Amniotic stem cell (primary cell): ENCODE measurements at places on chromosomes 2 and 18.

- no peak for DNase-seq
These were observed 179.6 kb downstream of the TPGS2 start for GRCh38 chr18:36649205-36649604.

GRCh38 chr2:42314892-42315468 lies 46.0 kb downstream of the COX7A2L start:
- DNase-seq, result peak; percentile 74

DNA sequence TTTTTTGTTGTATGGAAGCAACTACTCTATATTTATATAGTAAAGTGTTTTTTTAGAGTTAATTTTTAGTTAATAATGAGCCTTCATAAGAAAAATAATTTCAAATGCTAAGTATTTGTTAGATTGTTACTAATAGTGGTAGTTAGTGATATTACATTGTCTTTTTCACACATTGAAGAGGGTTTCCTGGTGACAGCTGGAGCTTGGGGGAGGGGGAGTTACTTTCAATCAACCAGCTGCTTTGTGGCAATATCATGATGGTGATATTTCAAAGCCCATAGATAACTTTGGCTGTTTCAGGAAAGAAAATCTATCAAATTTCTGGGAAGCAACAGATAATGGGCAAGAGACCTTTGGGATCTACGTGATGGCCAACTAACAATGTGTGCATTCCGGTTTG lies 4.1 kb downstream of the RHBDD1 start:
- DNase-seq, result no peak

- DNase-seq, result no peak
These were observed 94.0 kb downstream of the C1QL2 start for GRCh38 chr2:119064567-119064966.

GRCh38 chr18:55248495-55248894 lies 289.2 kb upstream of the CCDC68 start:
- no peak for DNase-seq

- peak; percentile 23 for DNase-seq
These were observed 202.1 kb downstream of the RNF144A start for GRCh38 chr2:7119132-7119835.

- DNase-seq, result no peak
These were observed 41.2 kb downstream of the M1AP start for GRCh38 chr2:74606927-74607326.

DNA sequence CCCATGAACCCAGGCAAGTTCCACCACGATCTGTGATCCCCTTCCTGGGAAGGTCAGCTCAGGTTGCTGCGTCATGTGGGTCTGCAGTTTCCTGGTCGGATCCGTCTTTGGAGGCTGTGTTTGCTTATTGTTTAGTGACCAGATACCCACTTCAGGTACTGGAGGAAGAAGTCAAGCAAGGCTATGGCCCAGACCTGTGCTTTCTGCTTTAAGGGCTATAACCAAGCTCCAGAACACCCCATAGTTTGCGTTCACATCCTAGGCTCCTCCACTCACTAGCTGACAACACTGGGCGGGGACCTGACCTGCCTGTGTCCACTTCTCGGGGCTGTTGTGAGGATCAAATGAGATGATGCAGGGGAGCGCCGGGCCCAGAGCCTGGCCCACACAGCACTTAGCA lies 44.0 kb downstream of the MAL start:
- no peak for DNase-seq

GRCh38 chr2:237165405-237166276 lies 80.0 kb downstream of the COPS8 start:
- no peak for DNase-seq

DNA sequence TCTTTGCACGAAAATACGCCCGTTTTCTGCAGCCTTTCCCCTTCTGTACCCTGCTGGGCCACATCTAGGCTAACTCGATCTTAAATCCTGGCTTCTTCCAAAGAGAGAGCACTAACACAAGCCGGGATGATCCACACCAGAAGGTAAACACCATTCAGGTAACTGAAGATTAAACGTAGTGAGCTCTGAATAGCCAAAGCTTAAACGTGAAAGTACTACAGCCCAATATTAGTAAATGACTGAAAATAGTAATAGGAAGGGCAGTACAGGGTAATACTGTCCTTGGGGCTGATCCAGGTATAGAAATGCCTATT lies 422 bp upstream of the MRPL53 start:
- DNase-seq, result no peak

GRCh38 chr2:147679955-147680531 lies 164.8 kb upstream of the ACVR2A start:
- no peak for DNase-seq

DNA sequence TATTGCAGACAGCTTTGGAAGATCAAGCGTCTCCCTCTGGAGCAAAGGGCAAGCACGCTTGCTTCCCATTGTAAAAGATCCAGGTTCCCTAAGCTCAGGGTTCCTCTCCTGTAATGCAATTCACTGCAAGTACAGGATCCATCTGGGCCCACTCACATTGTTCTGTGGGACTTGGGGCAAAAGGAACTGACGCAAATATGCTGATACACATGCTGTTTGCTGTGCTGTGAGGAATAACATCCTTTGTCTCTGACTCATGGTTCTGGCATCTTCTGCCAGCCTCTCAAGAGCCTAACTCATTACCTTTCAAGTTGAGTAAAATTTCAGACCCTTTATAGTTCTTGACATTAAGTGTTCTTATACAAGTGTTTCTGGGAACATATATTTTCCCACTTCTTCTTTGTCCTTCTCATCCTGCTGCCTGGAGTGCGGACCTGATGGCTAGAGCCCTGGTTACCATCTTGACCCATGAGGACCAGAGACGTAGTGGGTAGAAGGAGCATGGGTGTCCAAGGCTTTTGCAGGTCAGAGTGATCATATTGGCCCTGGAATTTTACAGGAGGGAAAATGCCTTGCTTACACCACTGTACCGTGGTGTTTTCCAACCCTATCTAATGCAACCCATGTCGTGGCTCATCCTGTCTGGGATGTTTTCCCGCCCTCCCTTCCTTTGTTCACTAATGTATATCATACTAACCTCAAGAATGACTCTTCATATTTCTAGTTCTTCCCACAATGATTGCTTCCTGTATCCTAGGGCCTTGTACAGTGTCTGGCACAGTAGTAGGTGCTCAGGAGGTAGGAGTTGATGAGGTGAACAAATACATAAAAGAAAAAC lies 145.7 kb upstream of the GLI2 start:
- DNase-seq, result peak; percentile 49

GRCh38 chr2:167787562-167787961 lies 459.8 kb downstream of the STK39 start:
- DNase-seq, result no peak

DNA sequence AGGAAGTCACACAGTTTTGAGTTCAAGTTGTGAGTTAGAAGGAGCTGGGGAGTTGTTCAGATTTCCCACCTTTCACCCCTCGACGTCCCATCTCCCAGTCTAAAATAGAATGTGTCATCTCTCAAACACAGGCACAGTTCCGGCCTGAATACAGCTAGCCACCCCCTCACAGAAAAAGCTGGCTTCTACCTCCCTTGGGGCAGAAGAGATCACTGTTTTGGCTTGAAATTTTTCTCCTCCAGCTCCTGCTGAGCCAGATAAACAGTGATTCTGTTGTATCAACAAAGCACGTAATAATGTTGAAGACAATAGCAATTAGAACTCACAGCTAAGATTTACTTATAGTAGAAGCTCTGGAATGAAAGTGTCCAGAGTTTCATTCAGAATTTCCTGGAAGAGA lies 74.7 kb downstream of the KIAA2012 start:
- DNase-seq, result no peak

- DNase-seq, result no peak
These were observed 217.7 kb downstream of the ZBTB7C start for GRCh38 chr18:48191494-48191893.

- no peak for DNase-seq
These were observed 274.1 kb upstream of the CYRIA start for GRCh38 chr2:16939771-16940170.

DNA sequence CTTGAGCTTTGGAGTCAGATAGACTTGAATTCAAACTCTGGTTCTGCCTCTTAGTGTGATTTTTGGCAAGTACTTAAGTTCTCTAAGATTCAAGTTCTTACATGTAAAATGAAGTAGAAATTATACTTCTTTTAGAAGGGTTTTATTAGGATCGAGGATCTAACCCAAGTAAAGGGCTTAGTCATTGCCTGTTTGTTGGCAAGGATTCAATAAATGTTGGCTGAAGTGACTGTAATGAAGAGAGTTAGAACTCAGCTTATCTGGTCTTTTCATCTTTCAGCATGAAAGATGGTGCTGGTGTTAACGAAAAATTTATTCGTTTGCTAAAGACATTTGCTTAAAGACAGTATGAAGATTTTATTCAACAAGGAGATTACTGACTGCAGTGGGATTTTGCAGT lies 315.9 kb upstream of the THUMPD2 start:
- no peak for DNase-seq

DNA sequence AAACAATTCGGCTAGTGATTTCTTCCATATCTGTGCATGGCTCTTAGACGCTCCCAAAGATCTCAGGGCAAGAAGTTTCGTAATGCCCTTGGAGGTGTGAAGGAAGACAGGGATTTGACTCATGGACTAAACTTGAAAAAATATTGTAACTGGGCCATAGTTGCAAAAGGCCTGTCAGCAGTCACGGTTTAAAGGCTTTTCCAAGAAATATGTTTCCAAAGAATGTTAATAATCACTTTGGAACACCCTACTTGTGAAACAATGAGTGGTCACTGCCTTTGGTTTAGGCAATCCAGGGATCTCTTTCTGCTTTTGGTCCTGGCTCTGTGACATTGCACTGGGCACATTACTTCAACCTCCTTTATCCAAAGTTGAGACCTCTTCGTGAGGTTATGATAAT lies 102.5 kb upstream of the RASGRP3 start:
- no peak for DNase-seq

DNA sequence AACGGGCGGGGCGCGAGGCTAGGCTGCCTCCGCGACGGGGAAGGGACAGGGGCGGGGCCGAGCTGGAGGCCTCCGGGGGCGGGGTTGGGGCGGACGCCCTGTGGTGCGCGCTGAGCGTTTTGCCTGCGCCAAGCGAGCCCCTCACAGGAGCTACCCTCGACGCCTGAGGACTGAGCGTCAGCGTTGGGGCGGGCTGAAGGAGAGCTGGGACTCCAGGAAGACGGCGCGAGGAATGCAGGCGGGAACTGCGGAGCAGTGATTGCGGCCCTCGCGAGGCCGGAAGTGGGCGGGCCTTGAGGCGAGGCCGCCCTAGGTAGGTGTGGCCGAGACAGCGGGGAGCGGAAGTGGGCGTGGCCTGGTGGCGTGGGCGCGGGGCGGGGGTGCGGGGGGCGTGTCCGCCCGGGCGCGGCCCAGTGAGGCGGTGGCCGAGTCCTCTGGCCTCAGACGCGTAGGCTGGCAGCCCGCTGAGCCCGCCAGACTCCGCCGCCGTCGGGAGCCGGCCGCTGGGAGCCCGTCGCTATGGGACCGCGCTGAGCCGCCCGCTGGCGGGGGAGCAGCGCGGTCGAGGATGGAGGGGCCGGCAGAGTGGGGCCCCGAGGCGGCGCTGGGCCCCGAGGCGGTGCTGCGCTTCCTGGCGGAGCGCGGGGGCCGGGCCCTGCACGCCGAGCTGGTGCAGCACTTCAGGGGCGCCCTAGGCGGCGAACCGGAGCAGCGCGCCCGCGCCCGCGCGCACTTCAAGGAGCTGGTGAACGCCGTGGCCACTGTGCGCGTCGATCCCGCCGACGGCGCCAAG lies at the start of the genes SEPTIN10 and SOWAHC:
Gene SEPTIN10, minus strand, starts transcription at position 45 of the 793 bp plus-strand sequence. CDS start 139 bp downstream, outside the sequence.
Gene SOWAHC, plus strand, starts transcription at position 443 of the 793 bp plus-strand sequence. Its CDS starts 126 bp downstream, at position 569.
- peak; percentile 96 for DNase-seq

- DNase-seq, result no peak
These were observed 182.1 kb upstream of the SIX2 start for GRCh38 chr2:45191146-45191863.

- DNase-seq, result no peak
These were observed 47.5 kb downstream of the MARCO start for GRCh38 chr2:118989481-118989880.

DNA sequence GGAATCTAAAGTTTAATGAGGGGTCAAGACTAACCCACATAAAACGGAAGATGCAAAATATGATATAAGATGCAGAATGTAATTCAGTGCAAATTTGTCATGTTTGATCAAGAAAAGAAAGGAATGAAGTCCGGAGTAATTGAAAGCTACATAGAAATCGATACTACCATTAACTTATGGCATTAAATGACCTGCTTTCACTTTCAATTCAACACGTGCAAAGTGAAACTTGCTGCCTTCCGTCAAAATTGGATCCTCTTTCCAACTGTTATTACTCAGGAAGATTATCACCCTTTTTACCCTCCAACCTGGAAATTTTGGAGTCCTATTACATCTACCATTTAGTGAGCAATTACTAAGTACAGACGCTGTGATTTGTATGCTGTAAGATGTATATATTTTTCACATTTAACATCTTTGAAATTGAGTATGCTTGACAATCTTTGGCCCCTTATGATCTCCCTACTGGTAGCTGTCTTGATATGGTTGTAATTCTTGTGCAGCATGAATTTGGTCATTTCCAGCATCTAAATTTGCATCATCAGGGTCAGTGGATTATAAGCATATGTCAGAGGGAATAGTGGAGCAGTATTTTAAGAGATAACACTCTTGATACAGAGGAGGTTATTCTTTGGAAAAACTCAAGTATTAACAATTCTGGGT lies 18.6 kb downstream of the UNC80 start:
- DNase-seq, result no peak

DNA sequence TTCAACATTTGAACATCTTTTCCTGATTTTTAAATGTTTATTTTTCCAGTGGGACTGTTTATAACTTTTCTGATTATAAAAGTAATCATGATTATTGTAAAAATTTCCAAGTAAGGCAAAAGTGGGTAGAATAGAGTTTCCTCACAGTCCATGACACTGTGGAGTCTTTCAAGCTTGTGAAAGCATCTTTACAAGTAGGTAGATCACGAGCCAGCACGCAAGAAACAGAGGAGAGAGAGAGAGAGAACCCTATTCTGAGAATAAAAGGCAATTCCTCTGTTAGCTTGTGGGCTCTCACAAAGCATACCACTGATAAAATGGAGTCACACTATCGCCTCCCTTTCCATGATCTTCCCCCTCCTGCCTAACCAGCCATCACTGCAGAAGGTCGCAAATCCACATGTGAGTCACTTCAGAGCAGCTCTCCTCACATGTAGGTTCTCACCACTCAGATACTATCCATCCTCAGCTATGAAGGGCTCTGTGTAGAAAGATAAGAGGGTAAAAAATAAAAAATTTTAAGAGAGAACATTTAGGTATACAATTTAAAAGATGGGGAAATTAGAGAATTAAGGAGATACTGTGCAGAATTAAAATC lies 40.3 kb downstream of the AAK1 start:
- no peak for DNase-seq

DNA sequence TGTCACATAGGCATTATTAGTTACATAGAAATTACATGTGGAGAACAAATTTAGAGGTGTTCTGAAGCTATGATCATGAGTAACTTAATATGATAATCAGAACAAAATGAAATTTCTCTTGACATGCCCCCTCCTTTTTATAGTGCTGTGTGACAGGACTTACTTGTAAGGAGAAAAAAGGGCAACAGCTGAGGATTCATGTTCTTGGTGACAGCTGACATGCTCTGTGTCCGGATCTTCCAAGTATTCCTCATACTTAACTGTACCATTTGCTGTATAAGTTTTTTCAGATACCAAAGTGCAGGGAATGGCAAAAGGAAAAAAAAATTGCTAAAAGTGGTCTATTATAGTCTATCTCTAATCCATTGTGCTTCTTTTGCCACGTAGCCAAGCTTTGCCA lies 3.5 kb upstream of the MYL1 start:
- DNase-seq, result no peak
